M059J (cell line): ENCODE measurements at places on chromosomes 16 and 17. TPM values are rescaled to one million over a fixed set of nuclear protein-coding genes. Genes with fewer than 3 reads are reported as not detected.

The MYH2 gene
- total RNA-seq: not detected in 2 replicates

The MAPK7 gene
- 13.8 and 25.3 TPM in 2 replicates for total RNA-seq

The KRT14 gene
- 0.27 TPM in 1 of 2 replicates, not detected in the other for total RNA-seq

The GRN gene
- 284 and 317 TPM in 2 replicates for total RNA-seq

The KIF18B gene
- total RNA-seq: 4.9 and 10.6 TPM in 2 replicates

The CNTD1 gene
- total RNA-seq: 0.20 TPM in 1 of 2 replicates, not detected in the other

The CPPED1 gene
- 40.1 and 40.5 TPM in 2 replicates for total RNA-seq

The KRTAP16-1 gene
- total RNA-seq: not detected in 2 replicates

The CHST4 gene
- total RNA-seq: 0.05 TPM in 1 of 2 replicates, not detected in the other

The TAC4 gene
- not detected in 2 replicates for total RNA-seq

The TEX14 gene
- not detected in 2 replicates for total RNA-seq

The CCL7 gene
- total RNA-seq: 0.17 TPM in 1 of 2 replicates, not detected in the other

The WIPF2 gene
- 11.2 and 12.8 TPM in 2 replicates for total RNA-seq

The TMIGD1 gene
- not detected in 2 replicates for total RNA-seq

The ZFP3 gene
- total RNA-seq: 2.2 and 3.2 TPM in 2 replicates

The OSGIN1 gene
- total RNA-seq: 3.6 and 4.0 TPM in 2 replicates

The RNF157 gene
- total RNA-seq: 4.1 and 6.7 TPM in 2 replicates

The TM4SF5 gene
- total RNA-seq: not detected in 2 replicates

The CPSF4L gene
- not detected in 2 replicates for total RNA-seq

The KRT28 gene
- not detected in 2 replicates for total RNA-seq

The SMIM22 gene
- total RNA-seq: not detected in 2 replicates

The MED1 gene
- total RNA-seq: 15.3 and 18.7 TPM in 2 replicates

The SLC47A1 gene
- 0.02 TPM in 1 of 2 replicates, not detected in the other for total RNA-seq
